ENCODE measurements at places on chromosomes 11 and 22.

DNA sequence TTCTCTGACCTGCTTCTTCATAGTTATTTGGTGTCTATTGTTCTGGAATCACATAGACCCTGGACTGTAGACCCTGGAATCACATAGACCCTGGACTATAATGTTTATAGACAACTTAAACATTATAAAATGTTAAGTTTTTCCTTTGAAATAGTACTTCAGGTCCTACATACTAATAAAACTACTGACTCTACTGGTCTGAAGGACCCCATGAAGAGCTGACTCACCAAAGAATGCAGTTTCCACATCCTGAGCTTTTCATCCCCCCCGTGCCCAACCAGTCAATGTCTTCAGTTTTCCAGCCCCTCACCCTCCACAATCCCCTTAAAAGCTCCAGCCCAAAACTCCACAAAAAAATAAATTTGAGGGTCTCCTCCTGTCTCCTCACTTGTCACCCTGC lies 6.6 kb upstream of the PLEKHA7 start:
- DNase-seq = no peak

GRCh38 chr11:105986554-105986953 lies 35.5 kb downstream of the MSANTD4 start:
- no peak for DNase-seq

DNA sequence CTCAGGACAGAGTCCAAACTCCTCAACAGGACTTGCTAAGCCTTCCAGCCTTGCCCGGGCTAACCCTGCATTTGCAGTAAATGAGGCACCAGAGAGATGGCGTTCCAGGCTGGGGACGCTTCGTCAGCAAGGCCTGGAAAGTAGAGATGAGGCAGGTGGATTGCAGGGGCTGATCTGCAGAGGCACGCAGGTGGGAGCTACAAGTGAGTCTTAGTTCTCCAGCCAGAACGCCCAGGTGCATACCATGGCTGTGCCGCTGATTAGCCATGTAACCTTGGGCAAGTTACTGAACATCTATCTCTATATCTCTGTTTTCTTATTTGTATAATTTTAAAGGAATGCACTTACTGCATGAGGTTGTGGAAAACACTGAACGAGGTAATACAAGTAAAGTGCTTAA lies 52.7 kb upstream of the BARX2 start:
- DNase-seq = no peak

DNA sequence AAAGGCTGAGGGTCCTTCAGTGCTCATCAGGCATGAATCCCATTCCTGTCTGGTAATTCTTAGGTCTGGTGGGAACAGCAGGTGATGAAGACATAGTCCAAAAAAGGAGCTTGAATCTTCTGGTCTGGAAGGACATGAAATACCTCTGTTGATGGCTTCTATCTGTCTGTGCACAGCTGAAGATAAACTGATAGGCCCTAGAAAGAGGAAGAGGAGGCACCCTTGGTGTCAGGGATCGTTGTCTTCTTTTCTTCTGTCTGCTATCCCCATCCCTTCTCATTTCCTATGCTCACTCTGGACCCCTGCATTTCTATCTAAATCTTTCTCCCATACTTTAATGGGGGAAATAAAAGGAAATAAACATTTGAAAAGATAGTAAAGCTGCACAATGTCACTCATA lies 9.4 kb downstream of the AGBL2 start:
- DNase-seq = no peak

GRCh38 chr11:111540114-111540936 lies at the start of gene LAYN:
Gene LAYN (plus strand): TSS chr11:111540720. CDS start chr11:111540844, 124 bp downstream.
- DNase-seq = no peak

GRCh38 chr11:4459500-4459899 lies 10.4 kb downstream of the OR52K2 start:
- no peak for DNase-seq

- no peak for DNase-seq
These were observed 35.3 kb upstream of the NECTIN1 start for GRCh38 chr11:119764108-119764868.

DNA sequence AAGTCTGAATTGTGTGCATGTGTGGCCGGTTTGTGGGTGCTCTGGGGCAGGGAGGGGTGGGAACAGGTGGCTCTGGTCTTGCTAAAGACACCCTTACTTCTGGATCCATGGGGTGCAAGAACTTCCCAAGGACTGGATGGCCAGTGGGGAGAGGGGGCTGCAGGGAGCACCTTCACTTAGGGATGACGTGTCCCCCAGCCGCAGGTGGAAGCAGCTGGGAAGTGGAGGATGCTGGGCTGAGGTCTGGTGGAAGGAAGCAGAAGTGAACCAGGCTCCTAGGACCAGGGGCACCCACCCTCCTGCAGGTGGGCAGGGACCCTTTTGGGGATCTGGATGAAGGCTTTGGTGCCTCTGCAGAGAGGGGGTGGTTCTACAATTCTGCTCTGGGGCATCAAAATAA lies 9.9 kb upstream of the MIEF1 start:
- no peak for DNase-seq

DNA sequence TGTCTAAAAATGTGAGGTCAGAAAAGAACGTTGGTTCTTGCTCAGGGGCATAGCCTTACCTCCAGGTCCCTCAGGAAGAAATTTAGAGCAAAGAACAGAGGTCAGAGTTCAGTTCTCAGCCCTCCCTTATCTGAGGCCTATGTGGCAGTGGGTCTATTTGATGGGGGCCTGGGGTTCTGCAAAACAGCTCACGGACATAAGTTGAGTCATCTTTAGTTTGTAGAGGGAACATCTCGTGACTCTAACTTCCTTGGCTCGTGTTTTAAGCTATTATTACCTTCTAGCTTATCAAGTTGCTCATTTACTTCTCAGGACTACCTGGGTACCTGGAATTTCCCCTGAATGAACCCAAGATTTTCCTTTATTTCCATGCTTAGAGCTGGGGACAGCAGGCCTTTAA lies 91.3 kb upstream of the AMOTL1 start:
- no peak for DNase-seq

DNA sequence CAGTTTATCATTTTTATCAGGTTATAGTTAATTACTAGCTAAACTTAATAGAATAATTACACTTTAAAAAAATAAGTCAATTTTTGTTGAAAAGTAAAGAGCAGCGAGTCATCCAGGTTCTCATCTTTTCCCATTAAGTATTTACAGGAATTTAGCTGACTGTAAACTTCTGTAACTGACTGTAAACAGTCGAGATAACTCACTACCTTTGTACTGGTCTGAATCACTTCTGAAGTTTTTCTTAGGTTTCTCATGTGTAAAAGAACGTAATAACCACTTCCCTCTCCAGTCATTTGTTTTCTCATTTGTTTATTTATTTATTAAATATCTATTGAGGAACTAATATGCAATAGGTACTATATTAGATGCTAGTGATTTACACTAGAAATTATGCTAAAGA lies 270.8 kb downstream of the DYNC2H1 start:
- DNase-seq = no peak

- DNase-seq = no peak
These were observed 542.5 kb downstream of the INSC start for GRCh38 chr11:15657264-15657663.

DNA sequence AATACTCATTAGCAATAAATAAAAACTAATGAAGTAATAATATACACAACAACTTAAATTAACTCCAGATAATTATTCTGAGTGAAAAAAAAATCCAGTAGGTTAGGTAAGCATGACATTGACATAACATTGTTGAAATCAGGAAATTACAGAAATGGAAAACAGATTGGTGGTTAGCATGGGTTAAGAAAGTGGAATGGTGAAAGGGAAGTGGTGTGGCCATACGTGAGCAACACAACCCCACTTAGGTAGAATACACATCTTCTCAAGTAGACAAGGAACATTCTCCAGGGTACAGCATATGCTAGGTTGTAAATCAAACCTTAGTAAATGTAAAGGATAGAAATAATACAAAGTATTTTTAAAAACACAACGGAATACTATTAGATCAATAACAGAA lies 30.2 kb upstream of the CLTCL1 start:
- no peak for DNase-seq

- DNase-seq = no peak
These were observed 68.1 kb downstream of the PPP6R3 start for GRCh38 chr11:68528630-68529029.

- no peak for DNase-seq
These were observed 33.8 kb downstream of the BLID start for GRCh38 chr11:122082205-122082604.

GRCh38 chr11:105229257-105229656 lies 89.7 kb upstream of the CARD18 start:
- DNase-seq = no peak

DNA sequence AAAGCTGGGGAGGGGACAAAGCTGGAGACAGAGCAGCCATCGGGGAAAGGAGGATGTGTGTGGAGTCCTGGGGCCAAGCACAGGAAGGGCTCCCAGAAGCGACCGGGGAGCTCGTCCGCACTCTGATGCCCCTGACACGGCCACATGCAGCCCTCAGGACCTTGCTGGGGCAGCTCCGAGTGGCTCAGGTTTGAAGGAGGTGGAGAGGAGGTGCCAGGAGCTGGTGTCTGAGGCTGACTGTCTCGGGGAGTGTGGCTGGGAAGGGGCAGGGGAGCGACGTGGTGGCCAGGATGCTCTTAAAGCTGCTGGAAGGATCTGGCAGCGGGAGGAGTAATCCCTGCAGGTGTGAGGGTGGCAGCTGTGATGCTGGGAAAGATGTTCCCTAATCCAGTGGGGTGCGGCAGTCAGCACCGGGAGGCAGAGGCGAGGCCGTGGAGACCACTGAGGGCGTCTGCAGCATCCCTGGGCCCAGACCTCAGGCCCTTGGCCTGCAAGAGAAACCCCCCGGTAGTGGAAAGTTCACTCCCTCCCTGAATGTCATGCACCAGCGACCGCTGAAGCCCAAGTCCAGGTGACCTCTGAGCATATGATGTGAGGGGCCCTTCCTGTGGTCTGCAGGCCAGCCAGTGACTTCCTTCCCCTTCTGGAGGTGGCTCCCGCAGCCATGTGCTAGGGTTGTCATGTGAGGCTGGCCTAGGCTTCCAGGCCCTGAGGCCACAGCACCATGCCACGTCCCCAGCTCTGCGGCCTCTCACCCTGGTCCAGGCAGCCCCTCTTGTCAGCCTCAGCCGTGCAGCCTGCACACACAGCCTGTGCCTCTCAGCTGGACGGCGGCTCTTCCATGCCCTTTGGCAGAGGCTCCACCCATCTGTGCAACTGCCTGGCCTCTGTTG lies 17.2 kb upstream of the CTSD start:
- DNase-seq = no peak

- DNase-seq = no peak
These were observed 128.6 kb upstream of the DDI1 start for GRCh38 chr11:103907548-103908455.

- DNase-seq = peak; percentile 68
These were observed 29.4 kb downstream of the DAGLA start for GRCh38 chr11:61709572-61709971.

- DNase-seq = no peak
These were observed 19.5 kb downstream of the ARFGAP3 start for GRCh38 chr22:42837556-42837955.

DNA sequence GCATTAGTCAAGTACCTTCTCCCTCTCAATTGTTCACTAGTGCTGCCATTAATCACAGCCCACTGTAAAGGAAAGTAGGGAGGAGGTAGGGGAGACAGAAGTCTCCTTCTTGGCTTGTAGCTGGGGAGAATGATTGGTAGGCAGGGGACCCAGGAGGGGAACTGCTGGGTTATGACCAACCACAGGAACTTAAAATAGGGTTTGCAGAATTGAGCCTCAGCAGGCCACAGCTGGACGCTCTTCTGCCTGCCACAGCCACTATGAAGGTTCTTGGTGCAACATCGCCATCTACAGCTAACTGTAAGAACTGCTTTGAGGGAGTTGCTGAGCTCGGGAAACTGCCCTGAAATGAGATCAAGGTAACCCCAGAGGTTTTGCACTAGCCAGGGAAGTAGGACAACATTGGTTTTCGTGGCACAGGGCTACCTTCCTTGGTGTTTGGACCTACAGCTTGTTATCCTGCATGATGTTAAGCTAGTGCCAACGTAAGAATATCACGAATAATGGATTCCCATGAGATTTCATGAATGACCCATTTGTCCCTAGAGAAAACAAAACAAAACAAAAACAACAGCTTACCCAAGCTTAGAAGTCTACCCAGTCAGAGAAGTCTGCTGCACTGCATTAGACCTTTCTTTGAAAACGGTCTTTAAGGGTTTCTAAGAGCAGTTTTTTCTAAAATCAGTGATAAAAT lies 787.1 kb upstream of the API5 start:
- no peak for DNase-seq

- no peak for DNase-seq
These were observed 71.8 kb upstream of the ADORA2A start for GRCh38 chr22:24355574-24355973.

GRCh38 chr22:31289344-31289743 lies 2.9 kb downstream of the PIK3IP1 start:
- no peak for DNase-seq

- no peak for DNase-seq
These were observed 1.8 kb downstream of the B4GALNT4 start for GRCh38 chr11:371051-371450.

DNA sequence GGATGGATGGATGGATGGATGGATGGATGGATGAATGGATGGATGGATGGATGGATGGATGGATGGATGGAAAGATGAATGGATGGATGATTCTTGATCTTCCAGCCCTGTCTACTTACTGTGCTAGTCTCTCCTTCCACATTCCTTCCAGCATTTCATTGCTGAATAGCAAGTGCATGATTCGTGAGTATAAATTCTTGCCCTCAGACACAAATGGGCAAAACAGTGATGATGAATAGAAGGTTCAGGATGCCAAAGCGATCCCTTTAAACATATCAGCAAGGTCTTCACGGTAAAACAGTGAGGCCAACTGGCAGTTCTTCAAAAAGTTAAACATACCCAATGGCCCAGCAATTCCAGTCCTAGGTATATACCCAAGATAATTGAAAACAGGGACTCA lies 400.2 kb downstream of the MN1 start:
- DNase-seq = no peak

GRCh38 chr11:4891996-4892640 lies 10.4 kb downstream of the OR51T1 start:
- no peak for DNase-seq

- no peak for DNase-seq
These were observed 25.1 kb downstream of the ADM start for GRCh38 chr11:10329935-10330334.

- no peak for DNase-seq
These were observed 679.6 kb downstream of the NTM start for GRCh38 chr11:132050049-132050448.

Measured in NCI-H1436 treated with DMSO at 0.1 percent for 48 hours (cell line).